ENCODE measurements at places on chromosomes 12 and 14.

GRCh38 chr12:118220702-118221101 is 84.8 kb downstream of the PEBP1 start:
- DNase-seq = no peak

DNA sequence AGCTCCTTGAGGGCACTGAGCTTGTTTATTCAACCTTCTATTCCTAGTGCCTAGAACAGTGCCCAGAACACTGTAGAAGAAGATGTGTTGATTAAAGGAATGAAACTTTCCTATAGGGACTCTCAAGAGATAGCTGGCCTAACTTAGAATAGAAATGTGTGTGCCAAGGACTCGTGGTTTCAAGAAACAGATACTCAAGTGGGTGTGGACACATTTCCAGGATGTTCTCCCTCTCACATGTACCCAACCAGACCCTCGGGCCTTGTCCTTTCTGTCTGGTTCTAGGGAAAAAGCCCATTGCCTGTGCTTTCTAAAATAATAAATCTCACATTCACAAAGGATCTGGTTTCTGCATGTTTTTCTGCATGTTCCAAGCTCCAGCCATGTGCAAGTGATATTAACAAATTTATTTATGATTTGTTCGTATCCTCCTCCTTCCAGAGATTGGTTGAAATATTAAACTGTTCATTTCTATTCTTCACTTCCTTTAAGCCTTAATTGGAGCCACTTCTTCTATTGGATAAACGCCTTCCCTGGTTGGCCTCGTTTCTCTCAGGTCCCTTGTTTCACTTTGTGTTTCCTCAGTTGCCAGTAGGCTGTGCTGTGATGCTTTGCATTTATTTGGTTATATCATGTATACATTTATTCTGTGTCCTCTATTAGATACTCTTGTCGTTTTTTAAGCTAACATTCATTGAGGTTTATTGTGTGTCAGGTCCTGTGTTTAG is 89.8 kb downstream of the CRADD start:
- DNase-seq = peak; percentile 62

DNA sequence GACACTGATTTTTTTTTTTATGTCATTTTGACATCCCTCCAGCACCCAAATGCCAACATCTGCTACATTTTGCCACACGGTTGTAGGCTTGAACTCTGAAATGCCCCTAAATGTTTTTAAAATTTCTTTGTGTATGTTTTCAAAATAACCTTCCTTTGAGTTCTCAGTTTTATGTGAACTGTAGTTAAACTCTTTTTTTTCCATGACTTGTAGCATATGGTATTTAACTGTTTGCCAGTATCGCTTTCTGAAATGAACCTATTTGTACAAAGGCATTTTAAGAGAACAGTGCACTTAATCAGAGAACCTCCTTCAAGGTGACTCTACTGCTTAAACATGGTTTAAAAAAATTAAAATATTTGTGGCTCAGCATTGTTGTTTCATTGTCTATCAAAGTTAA is 61.5 kb downstream of the PDE3A start:
- no peak for DNase-seq

GRCh38 chr12:56980268-56980667 is 22.9 kb upstream of the RDH16 start:
- DNase-seq = no peak

DNA sequence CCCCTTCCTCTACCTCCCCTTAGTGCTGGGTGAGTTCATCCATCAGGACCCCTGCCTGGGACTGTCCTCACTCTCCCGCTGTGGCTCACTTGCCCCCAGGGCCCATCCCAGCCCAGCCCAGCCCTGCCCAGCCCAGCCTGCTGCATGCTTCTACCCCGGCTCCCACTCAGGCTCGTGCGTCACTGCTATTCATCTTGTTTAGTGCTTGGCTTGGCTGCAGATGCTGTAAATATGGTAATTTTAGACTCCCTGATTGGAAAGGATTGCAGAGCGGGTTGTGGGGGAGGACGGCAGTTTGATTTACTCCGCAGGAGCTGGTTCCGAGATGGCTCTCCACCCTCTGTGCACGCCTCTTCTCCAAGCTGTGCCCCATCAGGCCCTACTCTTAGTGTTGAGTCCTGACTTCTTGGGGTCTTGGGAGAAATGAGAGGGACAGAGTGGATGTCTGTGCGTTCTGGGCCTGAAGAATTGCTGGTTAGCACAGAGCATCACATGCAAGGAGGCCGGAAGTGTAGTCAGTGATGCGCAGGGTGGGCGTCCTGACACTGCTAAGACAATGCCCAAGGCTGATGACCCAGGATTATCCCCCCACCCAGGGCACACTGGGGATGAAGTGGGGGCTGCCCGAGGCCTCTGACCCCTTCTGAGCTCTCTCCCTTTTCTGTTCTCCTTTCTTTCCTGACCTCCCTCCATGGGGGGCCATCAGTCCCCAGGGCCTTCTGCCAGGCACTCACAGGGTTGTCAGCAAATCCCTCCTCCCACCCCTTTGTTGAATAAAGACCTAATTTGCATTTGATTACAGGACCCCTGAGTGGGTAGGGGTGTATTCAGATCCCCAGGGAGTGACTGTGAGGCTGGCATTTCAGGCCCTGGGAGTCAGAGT is 244.4 kb downstream of the ZFP36L1 start:
- no peak for DNase-seq

DNA sequence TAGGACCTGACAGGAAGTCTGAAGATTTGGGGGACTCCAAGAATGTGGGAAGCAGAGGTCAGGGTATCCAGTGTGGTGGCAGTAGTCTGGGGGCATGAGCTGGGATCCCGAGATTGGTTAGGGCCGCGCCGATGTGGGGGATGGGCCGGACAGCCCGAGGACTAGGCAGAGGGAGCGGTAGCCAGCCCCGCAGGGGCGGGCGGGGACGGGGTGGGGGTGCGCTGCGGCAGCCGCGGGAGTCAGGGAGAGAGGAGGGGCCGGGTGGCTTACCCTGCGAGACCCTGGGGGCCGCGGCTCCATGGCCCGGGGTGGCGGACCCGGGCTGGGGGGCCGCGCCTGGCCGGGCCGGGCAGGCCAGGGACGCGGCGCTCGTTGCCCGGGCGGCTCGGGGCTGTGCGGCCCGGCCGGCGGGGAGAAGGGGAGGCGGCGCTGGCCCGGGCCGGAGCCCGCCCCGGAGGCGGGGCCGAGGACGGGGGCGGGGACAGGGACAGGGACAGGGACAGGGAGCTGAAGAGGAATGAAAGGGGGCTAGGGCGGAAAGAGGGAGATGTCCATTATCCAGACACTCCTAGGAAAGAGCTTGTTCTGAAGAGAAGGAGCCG is 5.6 kb downstream of the ZNF385A start:
- no peak for DNase-seq

GRCh38 chr14:84544486-84545131 is 985.3 kb upstream of the FLRT2 start:
- DNase-seq = no peak

DNA sequence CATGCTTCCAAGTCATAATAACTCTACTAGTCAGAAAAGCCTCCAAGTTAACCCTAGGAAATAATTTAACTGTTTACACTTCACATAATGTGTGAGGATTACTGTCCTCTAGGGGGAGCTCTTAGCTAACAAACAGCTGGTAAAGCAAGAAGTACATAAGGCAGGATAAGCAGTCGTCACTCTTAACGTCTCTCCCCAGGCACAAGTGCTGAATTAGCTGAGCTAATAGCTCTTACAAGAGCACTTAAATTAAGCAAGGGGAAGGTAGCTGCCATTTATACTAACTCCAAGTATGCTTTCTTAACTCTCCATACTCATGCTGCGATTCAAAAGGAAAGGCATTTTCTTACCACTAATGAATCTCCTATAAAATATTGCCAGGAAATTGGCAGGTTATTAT is 79.3 kb upstream of the TSPAN11 start:
- DNase-seq = peak; percentile 76

- no peak for DNase-seq
Observed at GRCh38 chr14:78997811-78998210, 827.6 kb downstream of the NRXN3 start.

GRCh38 chr12:5562581-5562980 is 130.7 kb downstream of the NTF3 start:
- DNase-seq = no peak

DNA sequence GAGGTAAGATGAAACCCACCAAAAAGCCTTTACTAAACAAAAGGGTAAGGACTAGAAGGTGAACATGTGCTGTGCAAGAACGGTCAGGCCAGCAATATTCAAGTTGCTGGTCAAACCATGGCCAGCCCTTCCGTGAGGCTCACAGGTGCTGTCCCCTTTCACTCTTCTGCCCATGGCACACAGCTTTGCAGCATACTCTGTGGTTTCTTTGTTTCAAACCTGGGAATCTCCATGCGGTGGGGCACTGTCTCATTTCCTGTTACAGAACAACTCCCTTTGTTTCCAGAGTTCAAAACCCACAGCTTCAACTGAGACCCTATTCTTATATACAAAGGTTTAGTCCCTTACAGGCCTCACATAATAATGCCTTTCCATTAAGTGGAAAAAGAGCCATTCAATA is 1.7 kb upstream of the OVCH1 start:
- no peak for DNase-seq

- no peak for DNase-seq
Observed at GRCh38 chr14:69501423-69501838, 16.9 kb downstream of the PLEKHD1 start.

DNA sequence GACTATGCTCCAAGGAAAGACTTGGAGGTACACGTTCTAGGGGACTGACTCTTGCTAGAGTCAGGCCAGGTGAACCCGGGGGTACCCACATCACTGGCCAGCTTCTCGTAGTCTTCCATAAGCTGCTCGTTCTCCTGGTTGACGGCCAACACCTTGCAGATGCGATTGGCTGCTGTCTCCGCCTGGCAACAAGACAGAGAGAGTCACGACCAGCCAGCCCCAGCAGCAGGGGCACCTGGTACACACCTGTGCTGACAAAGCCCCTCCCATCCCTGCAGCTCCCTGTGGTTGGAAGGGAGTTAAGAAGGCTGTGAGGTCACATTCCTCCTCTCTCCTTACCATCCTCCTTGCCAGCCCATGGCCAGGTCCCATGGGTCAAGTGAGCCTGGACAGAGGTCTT is 85.5 kb downstream of the ACTN1 start:
- no peak for DNase-seq

DNA sequence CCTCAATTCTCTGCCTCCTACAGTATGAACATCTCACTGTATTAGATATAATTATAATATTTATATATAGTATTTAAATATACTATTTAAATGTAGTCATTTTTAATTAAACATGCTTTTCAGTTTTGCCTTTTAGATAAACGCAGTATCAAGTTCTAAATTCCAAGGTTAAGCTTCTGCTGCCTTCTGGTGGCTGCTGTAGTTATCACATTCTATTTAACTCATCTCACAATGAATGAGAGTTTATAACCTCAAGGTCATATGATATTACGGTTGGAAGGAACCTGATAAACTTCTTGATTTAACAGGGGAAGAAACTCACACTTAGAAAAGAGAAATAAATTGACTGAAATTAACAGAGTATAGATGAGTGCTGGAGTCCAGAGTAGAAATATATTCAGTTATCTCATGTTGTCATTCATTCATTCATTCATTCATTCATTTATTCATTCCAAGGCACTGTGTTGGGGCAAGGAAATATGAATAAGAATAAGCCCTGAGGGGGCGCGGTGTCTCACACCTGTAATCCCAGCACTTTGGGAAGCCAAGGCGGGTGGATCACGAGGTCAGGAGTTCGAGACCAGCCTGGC is 31.9 kb downstream of the GUCY2C start:
- DNase-seq = peak; percentile 56

- no peak for DNase-seq
Observed at GRCh38 chr12:24881227-24881626, 67.7 kb downstream of the BCAT1 start.

- no peak for DNase-seq
Observed at GRCh38 chr14:53391156-53391555, 238.0 kb upstream of the DDHD1 start.

GRCh38 chr12:62714181-62714773 is 220.7 kb downstream of the PPM1H start:
- DNase-seq = no peak

DNA sequence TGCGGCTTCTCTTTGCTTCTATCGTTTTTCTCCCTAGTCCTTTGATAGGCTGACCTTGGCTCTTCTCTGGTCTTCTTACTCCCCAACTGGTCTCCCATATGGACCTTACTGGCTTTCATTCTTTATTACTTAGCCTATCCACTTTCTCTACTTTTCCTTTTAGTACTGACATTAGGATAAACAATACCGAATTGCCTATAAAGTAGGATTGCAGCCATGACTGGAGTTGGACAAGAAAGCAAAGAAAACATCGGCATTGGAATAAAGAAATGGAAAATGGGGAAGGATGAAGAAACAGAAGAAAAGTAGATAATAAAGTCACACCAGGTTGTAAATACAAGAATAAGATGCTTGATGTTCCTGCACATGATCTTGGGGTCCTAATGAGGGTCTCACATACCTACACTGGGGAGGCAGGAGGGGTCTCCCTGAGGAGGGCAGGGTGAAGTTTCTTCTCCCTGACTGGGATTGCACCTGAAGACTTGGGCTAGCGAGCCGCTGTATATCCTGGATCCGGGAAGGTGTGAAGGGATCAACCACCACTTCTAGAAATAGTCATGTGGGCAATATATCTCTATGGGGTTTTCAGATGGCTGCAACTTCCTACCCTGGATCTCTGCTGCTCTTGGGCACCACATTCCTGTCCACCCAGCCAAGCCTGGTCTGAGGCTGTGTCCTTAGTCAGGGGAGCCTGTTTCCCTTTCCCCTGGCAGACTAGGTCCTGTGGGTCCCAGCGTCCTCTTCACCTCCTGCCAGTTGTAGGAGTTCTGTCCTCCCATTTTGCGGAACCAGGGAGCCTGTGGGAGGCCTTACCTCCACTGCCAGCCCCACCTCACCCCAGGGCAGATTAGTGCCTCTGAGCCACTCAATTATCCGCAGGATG is 13.1 kb downstream of the NKX2-1 start:
- DNase-seq = no peak

GRCh38 chr14:100369019-100369418 is 45.9 kb downstream of the SLC25A47 start:
- no peak for DNase-seq

DNA sequence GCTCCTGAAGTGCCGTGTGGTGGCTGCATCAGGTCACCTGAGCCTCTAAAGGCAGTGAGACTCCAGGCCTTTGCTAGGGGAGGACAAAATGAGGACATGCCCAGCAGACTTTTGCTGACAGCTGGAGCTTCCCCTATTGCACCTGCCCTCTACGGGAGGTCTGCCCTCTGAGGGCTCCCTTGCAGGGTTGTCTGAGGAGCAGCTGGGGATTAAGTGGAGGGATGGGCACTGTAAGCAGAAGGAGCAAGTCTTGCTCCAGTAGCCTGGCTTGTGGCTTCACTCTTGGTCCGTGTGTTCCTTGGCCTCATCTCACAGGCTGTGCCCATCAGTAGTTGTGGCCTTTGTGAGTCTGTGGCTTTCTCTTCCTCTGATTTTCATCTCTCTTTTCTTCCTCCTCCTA is 66.9 kb upstream of the NRXN3 start:
- no peak for DNase-seq

Measured in CD4-positive, alpha-beta T cell treated with Interleukin-2 at 100 ng/mL for 4 hours (primary cell).